ELR (cell line): ENCODE measurements at places on chromosomes 4 and X.

DNA sequence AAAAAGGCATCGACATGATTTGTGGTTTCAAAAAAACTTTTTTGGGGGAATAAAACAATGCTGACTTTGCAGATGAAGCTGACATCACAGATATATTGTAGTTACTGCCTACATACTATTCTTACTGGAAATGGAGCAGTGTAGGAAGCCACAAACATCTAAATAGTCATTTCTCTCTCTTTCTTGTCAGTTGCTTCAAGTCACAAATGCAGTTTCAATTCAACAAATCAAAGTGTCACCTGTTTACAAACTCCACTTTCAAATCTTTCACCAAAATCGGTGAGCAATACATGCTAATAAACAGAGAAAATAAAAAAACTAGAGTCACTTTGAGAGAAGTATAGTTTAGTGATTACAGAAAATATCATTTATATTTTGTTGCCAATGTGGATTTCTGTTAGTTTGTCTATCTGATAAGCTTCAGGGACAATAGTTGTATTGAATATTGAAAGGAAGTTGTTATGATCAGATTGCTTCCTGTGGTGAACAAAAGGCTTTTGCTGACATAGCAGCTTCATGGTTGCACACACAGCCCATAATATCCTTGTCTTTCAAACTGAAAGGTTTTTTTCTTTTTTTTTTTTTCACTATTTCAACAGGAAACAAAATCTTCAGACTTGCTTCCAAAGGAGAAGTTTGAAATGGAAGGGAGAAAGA is 49.7 kb upstream of the PTPN13 start:
- no peak for DNase-seq

DNA sequence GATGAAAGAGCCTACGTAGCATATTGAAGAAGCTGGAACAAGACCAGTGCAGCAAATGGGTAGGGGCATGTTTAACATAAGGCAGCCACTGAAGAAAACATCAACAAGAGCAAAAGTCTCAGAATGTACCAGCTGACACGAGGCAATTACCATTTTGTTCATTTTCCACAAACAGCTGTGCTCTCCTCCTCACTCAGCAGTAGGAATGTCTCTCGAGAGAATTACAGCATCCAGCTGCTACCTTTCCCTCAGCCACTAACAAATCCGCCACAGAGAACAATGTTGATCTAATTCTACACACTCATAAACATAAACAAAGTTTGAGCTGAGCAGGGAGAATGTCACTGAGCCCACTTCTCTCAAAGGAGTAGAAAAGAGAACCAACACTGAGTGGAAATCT is 68.0 kb downstream of the OPHN1 start:
- DNase-seq, result no peak

- DNase-seq, result peak; percentile 36
Observed at GRCh38 chr4:105215609-105216313, 69.1 kb downstream of the TET2 start.

DNA sequence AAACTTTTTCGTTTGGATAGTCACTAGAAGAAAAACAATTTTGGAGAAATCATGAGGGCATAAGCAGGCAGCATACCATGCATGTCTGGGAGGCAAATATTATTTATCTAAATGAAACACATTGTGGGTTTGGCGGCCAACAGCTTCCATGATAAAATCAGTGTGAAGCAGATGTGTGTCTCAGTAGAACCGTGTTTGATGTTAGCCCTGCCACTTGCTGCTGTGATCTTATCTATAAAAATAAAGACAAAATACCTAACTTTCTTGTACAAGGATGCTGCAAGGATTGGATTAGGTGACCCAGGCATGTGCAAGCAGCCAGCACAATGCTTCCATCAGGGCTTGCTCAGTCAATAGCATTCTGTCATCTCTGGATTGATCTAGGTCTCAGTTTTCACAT is 341.4 kb downstream of the PACRGL start:
- no peak for DNase-seq

DNA sequence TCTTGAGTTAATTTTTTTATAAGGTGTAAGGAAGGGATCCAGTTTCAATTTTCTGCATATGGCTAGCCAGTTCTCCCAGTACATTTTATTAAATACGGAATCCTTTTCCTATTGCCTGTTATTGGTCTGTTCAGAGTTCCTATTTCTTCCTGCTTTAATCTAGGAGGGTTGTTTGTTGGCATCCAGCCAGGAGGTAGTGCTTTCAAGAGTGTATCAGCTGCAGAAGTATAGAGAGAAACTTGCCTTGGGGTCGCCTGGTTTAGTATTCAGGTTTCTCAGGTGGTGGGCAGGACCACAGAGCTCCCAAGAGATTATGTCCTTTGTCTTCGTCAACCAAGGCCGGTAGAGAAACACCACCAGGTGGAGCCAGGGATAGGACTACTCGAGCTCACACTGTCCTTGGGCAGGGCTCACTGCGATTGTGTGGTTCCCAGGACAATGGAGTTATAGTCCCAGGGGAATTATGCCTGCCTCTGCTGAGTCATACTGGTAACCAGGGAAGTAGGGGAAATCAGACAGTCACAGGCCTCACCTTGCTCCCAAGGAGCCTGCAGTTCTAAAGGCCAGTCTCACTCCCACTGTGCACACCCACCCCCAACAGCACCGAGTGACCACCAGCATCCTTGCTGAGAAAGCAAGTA is 168.1 kb downstream of the VSIG4 start:
- peak; percentile 18 for DNase-seq

- no peak for DNase-seq
Observed at GRCh38 chr4:165360041-165360695, 18.6 kb upstream of the CPE start.

DNA sequence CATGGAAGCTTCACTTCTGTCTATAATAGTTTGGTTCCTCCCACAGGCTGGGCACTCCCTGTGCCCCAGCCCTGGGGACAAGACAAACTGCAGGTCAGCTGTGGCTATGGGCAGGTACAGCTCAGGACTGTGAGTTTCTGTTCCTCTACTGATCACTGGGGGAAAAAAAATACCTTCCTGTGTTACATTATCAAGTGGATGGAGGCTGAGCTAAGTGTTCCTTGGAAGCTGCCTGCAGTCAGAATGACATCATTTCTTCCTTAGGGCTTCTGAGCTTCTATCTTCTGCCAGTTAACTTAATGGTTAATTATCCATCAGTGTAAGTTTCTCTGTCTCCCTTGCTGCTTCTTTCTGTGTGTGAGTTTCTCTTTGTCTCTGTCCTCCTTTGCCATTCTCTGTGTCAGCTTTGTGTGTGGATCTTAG is 4.6 kb downstream of the RAB33A start:
- DNase-seq, result peak; percentile 12

- peak; percentile 46 for DNase-seq
Observed at GRCh38 chr4:8192748-8193738, 6.0 kb upstream of the SH3TC1 start.

- DNase-seq, result no peak
Observed at GRCh38 chr4:68594678-68595077, 18.6 kb upstream of the UGT2B17 start.

DNA sequence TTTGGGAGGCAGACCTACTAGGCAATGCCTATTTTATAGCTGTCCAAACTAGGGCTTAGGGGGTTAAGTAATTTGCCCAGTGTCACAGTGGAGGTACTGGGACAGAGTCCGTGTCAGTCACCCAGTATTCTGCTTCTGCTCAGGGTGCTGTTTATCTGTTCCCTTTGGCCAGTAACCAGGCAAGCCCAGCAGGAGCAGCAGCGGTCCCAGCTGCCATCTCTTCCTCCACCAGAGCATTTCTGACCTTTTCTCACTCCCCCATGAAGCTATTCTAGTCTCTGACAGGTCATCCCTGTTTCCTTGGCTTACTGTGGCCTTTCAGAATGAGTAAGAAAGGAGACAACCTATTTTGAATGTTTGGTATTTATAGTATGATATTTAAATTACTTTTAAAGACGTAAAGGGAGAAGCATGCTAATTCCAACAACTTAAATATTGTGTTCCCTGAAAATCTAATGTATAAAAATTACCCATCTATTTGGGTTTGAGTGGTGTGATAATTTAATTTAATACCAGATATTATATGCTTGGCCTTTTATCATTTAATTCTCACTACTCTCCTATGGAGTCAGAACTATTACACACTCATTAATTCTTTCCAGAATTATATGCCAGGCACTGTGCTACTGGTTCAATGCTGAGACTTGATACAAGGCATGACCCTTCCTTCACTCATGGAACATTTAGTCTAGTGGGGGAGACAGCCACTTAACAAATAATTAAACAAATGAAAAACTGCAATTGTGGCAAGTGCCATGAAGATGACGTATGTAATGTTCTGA is 60.6 kb downstream of the RPS6KA3 start:
- no peak for DNase-seq

DNA sequence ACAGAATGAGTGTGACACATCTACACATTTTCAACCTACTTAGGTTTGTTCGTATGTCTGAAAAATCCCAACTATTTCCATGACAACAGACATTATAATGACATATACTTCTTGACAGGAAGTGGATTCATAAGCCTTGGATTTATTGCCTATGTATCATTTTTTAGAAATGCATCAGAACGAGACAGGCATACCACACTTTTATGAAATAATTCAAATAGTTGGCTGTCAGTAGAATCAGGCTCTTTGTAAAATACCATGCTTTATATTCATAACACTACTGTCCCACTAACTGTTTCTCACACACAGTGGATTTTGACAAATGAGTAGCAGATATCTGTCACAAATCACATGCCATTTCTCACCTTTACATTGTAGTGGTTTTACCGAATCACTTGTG is 173.2 kb downstream of the BEND2 start:
- no peak for DNase-seq

- DNase-seq, result no peak
Observed at GRCh38 chrX:81263059-81263458, 61.2 kb downstream of the SH3BGRL start.

DNA sequence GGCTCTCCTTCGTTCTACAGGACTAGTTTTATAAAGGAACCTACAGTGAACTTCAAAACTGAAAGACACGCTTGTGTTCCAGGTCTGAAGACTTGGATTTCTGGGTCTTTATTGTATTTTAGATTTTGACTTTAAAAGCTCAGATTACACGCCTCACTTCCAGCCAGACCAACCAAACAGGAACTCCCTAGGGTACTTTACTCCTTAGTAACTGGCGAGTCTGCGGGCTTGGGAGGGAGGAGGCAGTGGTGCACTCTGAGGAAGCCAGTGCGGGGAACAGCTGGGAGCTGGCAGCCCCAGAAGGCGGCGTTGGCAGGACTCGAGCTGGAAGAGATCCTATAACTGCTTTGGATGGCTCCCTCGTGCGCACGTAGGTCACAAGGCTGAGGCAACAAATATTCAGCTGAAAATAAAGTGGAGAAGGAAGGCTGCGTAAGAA is 391 bp upstream of the PHKA1 start:
- peak; percentile 50 for DNase-seq

DNA sequence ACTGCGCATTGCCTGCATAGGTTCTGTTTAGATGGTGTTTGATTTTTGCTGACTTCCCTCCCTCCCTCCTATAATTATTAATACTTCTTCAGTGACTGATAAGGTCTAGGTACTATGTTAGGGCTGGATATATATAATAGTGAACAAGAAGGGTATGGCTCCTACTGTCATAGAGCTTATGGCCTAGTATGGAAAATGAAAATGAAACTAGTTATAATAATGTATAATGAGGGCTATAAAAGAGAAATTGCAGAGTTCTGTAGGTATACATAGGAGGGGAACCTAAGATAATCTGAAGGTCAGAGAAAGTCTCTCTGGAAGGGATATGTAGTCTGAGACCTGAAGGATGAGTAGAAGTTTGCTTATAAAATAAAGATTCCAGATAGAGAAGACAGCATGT is 102.1 kb downstream of the DCK start:
- DNase-seq, result peak; percentile 19

DNA sequence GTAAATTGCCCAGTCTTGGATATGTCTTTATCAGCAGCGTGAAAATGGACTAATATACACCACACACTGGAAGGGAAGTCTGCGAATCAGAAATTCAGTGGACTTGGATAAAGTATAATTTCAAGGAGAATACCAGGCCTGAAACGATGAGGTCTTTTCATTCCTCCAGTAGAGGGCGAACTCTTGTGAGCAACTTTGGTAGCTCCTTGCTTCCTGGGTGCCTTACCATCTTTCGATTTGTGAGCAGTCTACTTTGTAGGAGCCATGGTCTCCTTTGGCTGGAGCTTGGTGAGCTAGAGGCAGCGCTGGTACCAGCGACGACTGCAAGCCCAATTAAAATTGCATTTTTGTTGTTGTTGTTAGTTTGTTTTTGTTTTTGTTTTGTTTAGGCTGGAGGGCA is 791.9 kb downstream of the FAT4 start:
- peak; percentile 20 for DNase-seq

DNA sequence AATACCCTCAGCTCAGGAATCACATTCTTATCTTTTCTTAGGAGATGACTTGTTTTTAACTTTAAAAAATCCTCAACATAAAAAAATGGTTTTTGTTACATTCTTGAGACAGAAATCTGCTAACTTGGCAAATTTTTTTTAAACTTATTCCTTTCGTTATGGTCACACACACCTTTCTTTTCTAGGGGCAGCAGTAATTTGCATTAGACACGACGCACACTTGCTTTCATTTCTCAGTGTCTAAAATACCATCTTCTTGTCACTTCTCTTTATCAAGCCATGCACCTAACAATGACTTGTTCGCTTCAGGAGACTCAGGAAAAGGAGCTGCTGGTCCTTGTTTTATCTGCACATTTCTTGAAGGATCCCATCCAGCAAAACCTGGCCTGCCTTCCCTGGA is 112.6 kb upstream of the TBL1X start:
- no peak for DNase-seq

DNA sequence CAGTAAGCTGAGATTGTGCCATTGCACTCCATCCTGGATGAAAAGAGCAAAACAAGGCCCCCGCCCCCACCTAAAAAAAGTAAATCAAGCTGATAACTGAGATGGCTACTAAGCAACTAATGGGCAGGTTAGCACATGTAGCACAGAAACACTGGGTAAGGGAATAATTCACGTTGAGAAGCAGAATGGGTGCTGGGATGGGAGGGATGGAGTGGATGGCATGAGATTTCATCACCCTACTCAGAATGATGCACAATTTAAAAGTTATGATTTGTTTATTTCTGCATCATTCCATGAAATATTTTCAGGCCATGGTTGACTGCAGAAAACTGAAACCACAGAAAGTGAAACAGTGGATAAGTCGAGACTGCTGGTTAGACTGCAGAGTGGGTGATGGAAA is 224.0 kb downstream of the ARAP2 start:
- no peak for DNase-seq

- peak; percentile 56 for DNase-seq
Observed at GRCh38 chrX:10533696-10534365, 86.6 kb downstream of the MID1 start.

DNA sequence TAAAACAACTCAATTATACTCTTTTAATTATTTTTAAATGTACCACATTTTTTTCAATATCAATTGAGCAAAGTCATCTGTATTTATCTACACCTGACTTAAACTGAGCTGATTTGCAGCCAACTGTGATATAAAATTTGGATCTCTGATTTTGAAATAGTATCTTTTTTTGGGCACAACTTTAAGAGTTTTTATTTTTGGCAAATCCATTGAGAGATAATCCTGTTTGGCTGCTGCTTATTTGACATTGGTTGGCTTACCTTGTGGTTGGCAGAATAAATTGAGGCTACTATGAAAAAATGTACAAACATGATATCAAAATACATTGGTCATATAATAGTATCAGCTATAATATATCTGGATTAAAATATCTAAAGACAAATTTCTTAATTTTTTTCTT is 656.0 kb upstream of the NDST4 start:
- no peak for DNase-seq
